ENCODE measurements at places on chromosomes 7 and 10.

DNA sequence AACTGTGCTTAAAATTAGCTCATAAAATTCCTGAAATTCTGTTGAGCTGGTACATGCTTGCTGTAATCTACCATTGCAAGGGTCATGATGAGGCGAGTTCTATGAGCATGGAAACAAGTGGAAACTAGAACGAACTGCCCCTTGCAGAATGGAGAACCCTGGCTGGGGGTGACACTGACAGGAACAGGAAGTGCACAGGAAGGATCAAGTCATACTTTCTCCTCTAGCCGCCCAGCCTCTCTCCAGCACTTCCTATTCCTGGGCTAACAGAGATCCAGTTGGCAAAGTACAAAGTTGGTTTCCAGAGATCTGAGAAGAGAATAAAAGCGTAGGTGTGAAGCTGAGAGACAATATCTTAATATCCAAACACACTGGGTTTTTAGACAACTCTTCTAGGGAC lies 414.2 kb upstream of the PODXL start:
- DNase-seq, result no peak

- DNase-seq, result no peak
Measured at GRCh38 chr7:5234852-5235831, 45.1 kb downstream of the WIPI2 start.

DNA sequence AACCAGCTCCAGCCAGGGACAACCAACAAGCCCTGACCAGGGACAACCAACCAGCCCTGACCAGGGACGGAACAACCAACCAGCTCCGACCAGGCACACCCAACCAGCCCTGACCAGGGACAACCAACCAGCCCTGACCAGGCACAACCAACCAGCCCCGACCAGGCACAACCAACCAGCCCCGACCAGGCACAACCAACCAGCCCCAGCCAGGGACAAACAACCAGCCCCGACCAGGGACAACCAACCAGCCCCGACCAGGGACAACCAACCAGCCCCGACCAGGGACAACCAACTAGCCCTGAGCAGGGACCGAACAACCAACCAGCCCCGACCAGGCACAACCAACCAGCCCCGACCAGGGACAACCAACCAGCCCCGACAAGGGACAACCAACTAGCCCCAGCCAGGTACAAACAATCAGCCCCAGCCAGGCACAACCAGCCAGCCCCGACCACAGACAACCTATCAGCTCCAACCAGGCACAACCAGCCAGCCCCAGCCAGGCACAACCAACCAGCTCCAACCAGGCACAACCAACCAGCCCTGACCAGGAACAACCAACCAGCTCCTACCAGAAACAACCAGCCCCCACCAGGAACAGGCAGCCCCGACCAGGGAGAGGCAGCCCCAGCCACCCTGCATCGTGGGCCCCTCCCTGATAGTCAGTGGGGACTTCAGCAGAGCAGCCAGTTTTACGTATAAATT lies 56.4 kb downstream of the PROSER2 start:
- DNase-seq, result no peak

DNA sequence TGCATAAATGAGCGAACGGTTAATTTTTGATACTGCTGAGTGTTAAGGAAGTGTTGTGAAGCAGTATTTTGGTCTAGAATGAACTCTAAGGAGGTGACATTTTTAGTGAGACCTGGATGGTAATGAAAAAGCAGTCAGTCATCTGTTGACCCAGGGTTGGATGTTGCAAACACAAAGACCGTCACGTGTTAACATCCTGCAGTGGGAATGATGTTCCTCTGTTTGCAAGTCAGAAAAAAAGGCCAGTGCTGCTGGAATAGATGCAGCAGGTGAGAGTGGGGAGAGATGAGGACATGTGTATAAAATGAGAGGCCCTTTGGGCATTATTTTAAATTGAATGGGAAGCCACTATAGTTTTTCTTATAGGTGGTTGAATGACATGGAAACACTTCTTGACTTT lies 39.3 kb downstream of the INSYN2A start:
- DNase-seq, result no peak

DNA sequence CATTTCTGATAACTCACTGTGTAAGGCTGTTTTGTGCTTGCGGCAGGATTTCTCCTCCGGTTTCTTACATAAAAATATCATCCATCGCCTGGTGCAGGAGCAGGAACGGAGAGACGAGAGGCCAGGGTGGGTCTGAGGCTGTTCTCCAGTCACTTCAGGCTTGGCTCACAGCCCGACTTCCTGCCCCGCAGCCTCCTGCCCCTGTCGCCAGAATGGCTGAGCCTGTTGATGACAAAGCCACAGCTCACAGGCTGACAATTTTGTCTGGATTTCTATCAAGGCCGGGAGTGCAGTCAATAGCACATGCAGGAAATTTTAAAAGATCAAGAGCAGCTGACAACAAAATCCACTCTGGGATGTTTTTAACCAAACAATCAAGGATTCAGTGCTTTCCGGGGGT lies 229.7 kb upstream of the ZNF32 start:
- DNase-seq, result no peak

Measured in stimulated activated naive CD4-positive, alpha-beta T cell (primary cell).